ENCODE measurements at places on chromosomes 3 and 15.

DNA sequence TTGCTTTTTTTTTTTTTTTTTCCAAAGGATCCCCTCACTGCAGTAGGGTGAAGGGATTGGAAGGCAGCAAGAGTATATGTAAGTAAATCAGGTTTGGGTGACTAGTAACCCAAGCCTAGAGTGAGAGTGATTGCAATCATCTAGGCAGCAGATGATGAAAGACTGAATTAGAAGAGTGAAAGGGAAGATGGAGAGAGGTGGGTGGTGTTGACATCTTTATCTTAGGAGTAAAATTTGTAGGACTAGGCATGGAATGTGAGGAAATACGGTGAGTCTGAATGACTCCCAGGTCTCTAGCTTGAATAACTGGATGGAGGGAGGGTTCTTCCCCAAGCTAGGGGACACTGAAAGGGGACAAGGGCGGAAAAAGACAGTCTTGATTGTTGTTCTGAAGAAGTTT lies 63.4 kb downstream of the TPRG1 start:
- no peak for DNase-seq

DNA sequence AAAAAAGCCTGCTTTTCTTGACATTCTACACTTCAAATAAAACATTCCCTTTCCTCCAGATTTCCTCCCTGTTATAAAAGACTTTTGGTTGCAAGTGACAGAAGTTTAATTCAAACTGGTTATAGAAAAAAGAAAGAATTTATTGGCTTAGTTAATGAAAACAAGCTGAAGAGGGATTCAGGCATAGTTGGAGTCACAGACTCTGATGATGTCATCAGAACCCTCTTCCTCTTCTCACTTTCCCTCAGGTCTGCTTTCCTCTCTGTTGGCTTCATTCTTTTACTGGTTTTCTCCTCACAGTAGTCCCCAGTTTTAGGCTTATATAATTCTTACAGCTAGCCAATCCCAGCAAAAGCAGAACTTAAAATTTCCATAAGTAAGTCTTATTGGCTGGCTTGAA lies 32.0 kb upstream of the MBNL1 start:
- no peak for DNase-seq

DNA sequence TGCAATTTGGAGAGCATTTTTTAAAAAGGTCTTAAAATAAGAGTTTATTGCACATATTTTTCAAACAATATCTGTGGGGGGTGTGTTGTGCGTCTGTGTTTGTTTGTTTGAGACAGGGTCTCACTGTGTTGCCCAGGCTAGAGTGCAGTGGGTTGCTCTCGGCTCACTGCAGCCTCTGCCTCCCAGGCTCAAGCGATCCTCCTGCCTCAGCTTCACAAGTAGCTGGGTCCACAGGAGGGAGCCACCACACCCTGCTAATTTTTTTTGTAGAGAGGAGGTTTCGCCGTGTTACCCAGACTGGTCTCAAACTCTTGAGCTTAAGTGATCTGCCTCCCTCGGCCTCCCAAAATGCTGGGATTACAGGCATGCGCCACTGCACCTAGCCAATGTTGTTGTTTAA lies 2.7 kb downstream of the MLF1 start:
- DNase-seq, result no peak

- DNase-seq, result no peak
These were observed 117.4 kb downstream of the EFHB start for GRCh38 chr3:19816631-19817030.

DNA sequence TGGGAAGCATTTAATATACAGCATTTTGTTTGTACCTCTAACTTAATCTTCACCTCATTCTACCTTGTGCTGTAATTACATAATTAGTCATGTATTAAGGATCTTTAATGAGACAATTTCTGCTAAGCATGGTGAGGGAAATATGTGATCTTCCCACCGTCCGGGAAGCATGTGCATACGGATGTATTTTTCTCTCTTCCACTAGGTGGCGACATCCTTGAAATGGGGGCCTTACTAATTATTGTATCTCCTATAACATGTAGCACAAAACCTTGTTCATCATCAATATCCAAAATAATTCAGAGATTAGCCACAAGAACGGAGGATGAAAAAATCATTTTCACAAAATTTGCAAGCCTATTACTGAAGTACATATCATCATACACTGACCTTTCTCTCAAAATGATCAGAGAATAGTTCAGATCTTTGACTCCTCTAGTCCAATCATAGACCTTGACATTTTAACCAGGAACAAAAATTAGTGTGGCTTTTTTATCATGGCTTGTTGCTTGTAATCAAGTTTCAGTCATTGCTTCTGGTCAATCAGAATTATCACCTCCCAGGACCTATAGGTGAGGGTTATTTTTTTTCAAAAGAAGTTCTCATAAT lies 148.9 kb upstream of the GBE1 start:
- DNase-seq, result no peak

All from HS-27A (cell line).